IPS DF 19.7 (cell line): ENCODE measurements at places on chromosomes 2 and 18.

DNA sequence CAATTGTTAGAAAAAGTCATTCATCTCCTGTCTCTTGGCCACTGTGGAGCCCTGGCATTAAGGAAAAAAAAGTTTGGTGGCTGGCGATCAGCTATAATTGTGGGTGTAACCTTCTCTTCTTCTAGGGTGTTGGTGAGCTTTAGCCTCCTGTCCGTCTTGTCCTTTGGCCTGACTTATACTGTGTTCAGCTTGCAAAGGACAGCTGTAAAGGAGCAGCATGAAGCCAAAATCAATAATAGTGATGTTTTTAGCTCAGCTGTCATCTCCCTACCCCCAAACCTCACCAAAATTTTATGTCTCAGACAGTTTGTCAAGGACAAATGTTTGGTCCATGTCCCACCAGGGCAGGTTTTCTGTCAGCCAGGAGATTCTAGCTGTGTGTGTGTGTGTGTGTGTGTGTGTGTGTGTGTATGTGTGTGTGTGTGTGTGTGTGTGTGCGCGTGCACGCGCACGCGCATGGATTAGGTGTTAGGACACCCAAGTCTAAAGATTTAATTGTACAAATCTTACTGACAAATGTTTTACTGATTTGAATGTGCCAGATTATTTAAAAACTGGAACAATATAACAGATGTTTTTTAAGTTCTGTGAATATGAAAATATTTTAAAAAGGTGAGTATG, 109.2 kb downstream of the PTPRM start:
- no peak for DNase-seq

- DNase-seq, result no peak
Observed at GRCh38 chr2:236536727-236537398, 32.8 kb upstream of the ACKR3 start.

DNA sequence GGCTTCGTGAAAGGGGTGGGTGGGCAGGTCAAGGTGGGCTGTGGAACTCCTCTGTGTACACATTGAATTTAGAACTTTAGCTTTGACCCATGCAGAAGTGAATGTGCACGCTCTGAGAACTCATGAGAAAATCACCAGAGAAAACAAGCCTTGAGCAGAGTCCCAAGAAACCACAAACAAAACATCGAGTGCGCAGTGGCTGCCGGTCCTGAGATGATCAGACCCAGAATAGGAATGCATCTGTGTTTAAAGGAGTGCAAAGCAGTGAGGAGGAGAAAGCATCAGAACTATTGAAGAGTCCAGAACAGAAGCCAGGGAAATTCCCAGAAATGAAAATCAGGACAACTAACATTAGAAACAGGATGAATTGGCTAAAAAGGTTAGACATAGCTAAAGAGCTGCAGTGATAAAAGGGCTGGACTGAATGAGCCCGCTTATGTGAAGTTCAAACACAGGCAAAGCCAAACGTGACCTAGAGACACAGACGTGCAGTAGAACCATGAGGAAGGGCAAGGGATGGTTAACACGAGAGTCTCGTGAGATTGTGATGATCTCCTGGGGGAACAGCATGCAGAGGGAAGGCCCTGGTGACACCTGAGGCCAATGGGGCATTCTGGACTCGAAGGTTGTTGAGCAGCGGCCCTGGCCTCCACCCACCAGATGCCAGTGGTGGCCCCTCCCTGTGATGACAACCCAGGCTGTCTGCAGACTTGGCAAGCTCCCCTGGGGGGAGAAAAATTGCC, 16.4 kb upstream of the TXNL4A start:
- DNase-seq, result no peak

DNA sequence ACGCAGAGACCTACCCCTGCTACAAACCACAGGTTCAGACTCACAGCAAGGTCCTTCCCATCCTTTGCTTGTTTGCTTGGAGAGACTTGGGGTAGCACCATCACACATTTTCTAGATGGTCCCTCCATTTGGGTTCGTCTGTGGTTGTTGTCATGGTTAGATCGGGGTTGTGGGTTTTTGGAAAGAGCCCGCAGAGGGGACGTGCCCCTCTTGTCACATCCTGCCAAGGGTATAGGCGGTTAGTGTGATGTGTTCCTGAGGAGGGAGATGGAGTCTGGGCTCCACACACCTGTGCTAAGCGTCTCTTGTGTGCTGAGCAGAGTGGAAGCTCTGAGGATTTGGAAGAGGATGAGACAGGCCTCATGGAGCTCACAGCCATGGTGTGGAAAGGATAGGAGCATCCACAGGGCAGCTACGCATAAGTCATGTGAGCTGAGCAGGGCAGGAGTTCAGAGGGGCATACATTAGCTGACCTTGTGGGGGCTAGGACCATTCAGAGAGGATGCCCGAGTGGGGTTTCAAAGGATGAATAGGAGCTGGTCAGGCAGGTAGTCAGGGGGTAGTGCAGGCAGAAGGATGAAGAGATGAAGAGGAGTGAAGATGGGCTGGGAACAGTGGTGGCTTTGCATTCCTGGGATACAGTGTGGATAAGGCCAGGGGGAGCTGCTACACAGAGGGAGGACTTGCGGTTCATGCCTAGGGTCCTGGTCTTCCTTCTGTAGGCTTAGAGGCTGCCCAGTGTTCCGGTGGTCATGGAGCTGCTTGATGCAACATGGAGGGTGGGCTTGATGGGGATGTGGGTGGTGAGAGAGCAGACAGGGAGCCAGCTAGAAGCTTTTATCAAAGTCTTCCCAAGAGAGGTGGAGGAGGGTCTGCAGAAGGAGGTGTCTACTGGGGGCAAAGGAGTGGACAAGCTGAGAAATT, 62.9 kb downstream of the ACKR3 start:
- DNase-seq, result no peak

DNA sequence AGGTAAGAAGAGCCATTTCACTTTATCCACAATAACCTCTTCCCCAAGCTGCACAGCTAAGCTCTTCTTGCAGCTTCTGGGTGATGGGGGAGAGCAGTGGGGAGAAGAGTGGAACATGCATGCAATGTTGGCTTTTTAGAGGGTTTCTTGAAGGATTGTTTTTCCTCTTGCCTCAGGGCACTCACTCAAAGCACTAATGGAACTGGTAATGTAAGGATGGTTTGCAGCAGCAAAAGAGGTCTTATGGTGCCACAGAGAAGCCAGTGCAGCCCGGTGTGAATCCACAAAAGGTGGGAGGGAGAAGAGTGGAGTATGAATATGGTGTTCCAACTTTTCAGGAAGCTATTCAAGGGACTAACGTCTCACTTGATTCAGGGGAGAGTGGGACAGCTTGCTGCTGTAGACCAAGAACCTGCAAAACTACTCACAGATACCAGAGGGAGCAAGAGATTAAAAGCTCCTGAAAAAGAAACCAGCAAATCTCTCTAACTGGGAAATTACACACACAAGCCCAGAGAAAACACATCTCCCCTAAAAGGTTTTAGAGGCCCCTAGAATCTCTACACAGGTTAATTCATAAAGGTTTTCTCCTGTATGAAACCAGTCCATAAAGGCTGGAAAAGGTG, 116.4 kb downstream of the CHN1 start:
- DNase-seq, result no peak

DNA sequence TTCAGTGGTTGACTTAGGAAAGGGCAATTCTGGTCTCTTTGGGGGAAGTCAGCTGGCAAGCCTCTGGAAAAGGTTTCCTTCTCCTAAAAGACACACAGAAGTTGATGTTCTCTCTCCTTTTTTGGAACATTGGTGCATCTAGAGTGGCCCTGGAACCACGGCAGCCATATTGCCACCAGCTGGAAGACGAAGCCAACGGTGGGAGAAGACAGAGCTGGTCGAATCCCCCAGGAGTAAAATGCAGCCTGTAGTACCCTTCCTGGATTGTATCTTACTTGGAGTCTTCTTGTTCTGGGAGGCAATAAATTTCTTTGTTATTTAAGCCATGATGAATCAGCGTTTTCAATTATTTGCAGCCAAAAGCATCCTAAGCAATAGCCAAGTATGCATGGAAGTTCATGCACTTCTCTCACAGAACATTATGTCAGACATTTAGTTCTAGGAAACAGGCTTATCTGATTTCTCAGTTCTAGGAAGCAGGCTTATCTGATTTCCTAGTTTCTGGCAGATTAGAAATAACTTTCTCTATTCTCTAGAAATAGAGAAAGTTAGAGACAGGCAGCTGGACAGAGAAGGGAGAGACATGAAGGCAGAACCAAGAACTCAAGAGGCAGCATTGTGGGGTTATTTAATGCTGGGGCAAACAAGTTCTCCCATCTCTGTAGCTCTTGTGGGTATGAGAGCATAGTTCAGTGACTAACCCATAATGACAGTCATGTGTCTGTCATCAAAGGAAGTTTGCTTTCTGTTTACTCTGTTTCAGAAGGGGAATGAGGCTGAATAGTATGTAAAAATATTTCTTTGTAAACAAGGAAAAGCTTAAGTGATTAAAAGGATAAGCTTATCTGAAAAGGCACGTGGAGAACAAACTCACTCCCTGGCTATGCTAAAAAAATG, 40.5 kb upstream of the NABP1 start:
- DNase-seq, result no peak
